ENCODE measurements at places on chromosomes 11 and 22.

GRCh38 chr22:49402169-49402568 lies 425.5 kb downstream of the BRD1 start:
- DNase-seq: no peak

- DNase-seq: no peak
Observed at GRCh38 chr11:60251485-60252212, 8.7 kb upstream of the MS4A4E start.

GRCh38 chr11:85725510-85726258 lies 39.7 kb upstream of the CCDC89 start:
- DNase-seq: peak; percentile 94

DNA sequence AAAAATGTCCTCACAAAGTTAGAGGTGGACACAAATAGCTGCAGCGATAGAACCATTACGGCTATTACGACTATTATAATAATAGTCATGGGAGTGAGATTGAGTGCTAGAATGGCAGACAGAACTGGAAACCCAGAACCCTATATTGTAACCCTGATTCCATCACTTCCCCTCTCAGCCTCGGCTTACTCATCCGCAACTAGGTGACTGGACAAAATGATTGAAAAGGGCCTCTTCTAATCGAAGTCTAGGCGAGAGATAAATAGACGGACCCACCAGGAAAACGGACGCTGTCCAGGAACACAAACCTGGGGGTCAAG lies 629 bp downstream of the PSMA1 start:
- peak; percentile 45 for DNase-seq

GRCh38 chr11:128956401-128957201 lies 13.9 kb upstream of the TP53AIP1 start:
- peak; percentile 73 for DNase-seq

GRCh38 chr22:30402028-30402765 lies 5.4 kb downstream of the SEC14L2 start:
- no peak for DNase-seq

GRCh38 chr11:107496011-107496410 lies 38.4 kb upstream of the CWF19L2 start:
- DNase-seq: peak; percentile 34

GRCh38 chr22:32043391-32043790 lies 330 bp downstream of the SLC5A1 start:
- DNase-seq: no peak

- DNase-seq: no peak
Observed at GRCh38 chr11:12473381-12473780, 96.0 kb downstream of the PARVA start.

GRCh38 chr11:104323841-104324240 lies 159.9 kb upstream of the PDGFD start:
- DNase-seq: no peak

DNA sequence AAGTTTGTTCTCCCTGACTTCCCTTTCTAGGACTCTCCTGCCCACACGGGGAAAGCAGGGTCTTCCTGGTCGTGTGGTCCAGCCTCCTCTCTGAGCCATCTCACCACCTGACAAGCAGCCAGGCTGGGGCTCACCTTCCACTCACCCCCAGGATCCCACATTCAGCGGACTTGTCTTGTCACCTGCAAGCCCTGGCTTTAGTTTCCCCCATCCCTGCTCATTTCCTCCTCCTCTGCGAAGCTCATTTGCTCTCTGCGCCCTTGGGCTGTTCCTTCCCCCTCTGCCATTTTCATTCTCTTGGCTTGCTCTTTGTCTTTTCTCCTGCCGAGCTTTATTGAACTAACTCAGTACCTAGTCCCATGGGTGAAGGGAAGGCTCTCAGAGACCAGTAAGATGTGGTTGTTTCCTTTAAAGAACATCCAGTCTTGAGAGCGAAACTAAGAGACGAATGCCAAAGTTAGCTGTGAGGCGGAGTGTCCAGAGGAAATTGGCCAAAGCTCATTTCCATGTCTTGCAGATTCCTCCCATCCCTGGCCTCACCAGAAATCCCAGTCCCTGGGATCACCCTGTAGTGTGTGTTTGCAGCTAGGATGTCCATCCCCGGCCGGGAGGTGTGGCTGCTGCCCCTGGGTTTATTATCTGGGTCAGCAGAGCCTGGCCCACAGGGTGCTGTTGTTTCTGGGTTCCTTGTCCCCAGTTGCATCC lies 2.0 kb downstream of the ST14 start:
- DNase-seq: no peak

GRCh38 chr11:132981131-132981956 lies 551.0 kb downstream of the OPCML start:
- no peak for DNase-seq
